ENCODE measurements at places on chromosomes 3 and 15.

DNA sequence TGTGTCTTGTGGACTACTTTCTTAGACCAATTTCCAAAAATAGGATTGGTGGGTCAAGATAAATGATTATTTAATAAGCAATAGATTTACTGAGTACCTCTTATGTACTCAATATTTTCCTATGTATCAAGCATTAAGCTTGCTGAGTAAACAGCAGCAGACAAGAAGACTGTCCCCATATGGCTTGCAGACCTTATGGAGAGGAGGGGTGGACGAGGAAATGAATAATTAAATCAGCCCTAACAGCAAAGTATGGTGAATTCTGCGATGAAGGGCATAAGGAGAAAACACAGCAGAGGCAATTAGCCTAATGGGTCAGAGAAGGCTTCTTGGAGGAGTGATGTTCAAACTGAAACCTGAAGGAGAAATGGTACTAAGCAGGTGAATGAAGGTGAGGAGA is 45.1 kb downstream of the ACP3 start:
- DNase-seq: no peak

DNA sequence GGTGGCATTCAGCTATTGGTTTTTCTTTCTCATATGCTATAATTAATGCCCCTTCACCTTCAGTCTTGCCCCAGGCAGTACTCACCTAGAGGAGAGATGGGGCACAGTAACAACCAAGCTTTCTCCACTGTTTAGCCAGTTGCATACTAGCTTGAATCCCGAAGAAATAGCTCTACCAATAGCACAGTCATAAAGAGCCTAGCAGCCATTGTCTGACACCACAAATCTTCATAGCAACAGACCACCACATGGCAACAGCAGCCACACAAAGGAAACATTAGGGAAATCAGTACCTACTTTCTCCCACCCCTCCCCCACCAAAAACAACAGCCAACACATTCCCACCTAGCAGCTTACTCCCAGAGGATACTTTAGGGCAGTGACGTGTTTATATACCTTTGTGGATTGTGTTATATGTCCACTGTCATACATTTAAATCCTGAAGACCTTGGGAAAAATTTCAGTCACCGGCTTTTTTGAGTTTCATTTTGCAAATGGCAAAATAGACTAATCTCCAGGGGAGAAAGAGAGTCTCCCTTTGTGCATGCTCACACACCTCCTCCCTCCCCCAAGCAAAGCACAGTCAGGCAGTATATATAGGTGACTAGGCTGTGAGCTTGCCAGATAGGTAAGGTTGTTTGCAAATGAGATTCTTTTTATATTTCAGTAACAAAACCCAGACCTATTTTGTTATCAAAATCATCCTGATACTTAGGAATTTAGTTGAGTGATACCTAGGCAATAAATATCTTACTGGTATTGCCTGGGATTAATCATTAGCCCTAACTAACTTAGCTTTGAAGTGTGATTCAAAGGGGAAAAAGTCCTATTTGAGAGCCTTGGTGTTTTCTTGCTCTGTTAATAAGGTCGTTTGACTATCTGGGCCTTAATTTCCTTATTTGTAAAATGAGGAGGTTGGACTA is 140.6 kb downstream of the RBPMS2 start:
- DNase-seq: no peak

DNA sequence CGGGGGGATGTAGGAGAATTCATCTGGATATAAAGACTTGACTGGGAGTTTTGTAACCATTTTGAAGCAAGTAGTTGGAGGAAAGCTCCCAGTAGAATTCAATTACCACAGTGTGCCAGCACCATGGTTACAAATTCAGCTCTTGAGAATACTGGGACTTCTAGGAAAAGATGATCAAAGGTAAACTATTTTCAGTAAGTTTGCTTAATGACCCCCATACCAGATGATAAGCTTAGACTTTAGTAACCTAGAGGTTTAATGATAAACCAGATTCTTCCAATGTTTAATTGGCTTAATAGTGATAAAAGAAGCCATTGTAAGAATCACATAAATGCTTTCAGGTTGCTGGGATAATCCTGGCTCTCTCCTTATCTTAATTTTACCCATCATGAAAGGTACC is 22.3 kb downstream of the AP4E1 start:
- no peak for DNase-seq

GRCh38 chr15:41401904-41402267 is 410 bp downstream of the NDUFAF1 start:
- DNase-seq: no peak

DNA sequence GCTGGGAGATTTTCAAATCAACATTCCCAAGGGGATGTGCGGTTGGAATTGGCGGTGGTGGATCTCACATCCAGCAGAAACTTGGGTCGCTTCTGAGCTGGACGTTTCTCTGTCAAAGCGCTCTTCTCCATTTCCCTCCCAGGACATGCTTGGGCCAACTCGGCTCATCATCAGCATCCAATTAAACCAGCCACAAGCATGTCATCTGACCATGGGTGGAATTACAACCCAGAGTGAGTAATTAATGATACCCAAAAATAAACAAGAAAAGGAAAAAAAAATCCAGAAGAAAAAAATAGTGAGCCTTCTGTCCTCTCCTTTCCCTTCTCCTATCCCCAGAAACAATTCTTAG is 111.2 kb downstream of the XXYLT1 start:
- peak; percentile 76 for DNase-seq

DNA sequence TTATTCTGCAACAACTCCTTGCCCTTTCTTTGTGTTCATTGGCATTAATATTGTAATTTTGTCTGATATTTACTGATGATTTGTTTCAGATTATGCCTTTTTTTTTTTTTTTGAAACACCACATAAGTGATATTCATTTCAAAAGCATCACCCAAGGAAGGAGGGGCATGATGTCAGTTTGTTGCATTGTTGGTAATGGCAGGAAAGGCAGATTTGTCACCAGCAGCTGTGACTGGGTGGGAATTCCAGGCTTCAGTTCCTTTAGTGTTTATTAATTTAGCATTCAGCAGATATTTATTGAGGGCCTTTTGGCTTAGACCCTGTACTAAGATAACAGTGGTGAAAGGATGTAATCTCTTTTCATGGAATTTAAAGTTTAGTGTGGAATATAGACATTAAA is 19.5 kb downstream of the SENP2 start:
- no peak for DNase-seq

DNA sequence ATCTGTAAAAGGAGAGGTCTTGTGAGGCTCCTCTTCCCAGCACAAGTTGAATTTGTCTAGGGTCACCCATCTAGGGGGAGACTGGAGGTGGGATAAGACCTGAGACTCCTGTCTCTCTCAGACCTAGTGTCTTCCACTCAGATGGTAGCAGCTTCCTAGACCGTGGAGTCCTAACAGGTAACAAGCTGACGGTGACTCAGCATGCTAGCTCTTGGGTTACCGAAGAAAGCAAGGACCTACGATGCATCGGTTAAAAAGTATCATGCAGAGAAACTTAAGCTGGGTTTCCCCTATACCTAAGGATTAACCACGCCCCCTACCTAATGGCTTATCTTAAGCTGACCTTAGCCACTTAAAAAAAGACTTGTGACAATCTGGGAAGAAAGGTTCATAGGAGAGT is 7.6 kb downstream of the LRRN1 start:
- no peak for DNase-seq

GRCh38 chr3:94596141-94596540 is 533.3 kb downstream of the NSUN3 start:
- no peak for DNase-seq

DNA sequence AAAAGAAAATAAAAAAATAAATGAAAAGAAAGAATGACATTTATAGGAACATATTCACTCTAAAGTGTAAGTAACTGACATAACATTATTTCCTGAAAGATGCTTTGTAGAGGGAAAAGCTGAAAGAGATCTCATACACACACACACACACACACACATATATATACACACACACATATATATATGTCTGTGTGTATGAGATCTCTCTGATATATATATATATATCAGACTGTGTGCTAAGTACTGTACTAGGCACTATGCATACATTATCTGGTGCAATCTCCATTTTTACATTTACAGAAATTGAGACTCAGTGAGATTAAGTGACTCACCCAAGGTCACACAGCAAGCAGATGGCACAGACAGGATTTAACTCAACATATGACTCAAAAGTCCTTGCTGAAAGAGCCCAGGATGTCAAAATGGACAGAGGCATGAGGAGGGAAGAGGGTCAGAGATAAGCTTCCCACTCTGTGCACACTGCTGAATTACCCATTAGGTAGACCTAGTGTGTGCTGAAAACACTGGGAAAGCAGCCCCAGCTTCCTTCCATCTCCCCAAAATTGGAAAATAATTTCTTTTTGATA is 15.0 kb downstream of the BHLHE40 start:
- peak; percentile 89 for DNase-seq

GRCh38 chr3:102248981-102249705 is 185.7 kb upstream of the ZPLD1 start:
- DNase-seq: peak; percentile 12

- DNase-seq: peak; percentile 55
These were observed 1.3 kb downstream of the GNAT1 start for GRCh38 chr3:50192689-50193141.

GRCh38 chr3:61687663-61688306 is 126.4 kb downstream of the PTPRG start:
- DNase-seq: no peak

GRCh38 chr3:116337229-116337628 is 108.1 kb downstream of the LSAMP start:
- no peak for DNase-seq

- DNase-seq: peak; percentile 59
These were observed 7.3 kb downstream of the TRA2B start for GRCh38 chr3:185930393-185931107.

GRCh38 chr15:51904421-51904820 is 67.2 kb downstream of the LEO1 start:
- DNase-seq: no peak

GRCh38 chr3:10758304-10759037 is 57.6 kb upstream of the SLC6A11 start:
- peak; percentile 79 for DNase-seq

- DNase-seq: no peak
These were observed 45.3 kb upstream of the VPS8 start for GRCh38 chr3:184766555-184767261.

DNA sequence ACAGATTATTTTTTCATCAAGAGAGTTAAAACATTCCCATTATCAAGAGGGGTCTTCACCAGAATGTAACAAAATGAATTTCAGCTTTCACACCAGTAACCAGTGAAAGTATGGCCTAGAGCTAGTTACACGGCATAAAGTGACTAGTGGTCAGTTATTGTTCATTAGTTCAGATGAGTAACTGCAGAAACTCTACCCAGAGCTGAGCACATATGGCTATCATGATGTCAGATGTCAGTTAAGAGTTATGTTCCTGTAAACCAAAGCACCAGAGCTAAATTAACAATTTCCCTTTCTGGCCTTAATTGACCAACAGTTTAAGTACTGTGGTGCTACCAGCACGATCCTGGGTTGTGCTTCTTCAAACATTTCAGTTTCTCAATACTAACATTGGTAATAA is 6.6 kb upstream of the MRPS25 start:
- no peak for DNase-seq

DNA sequence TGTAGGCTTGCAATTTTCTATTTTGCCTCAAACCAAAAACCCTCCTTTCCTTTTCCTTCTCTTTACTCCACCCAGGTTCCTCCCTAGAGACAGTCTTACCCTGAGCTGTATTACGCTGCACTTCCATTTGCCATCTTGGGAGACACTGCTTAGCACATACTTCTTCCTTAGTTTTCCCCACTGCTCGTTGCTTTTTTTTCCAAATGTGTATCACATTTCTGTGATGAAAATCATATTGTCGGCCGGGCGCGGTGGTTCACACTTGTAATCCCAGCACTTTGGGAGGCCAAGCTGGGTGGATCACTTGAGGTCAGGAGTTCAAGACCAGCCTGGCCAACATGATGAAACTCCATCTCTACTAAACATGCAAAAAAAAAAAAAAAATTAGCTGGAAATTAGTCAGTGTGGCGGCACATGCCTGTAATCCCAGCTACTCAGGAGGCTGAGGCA is 29.5 kb downstream of the POPDC2 start:
- no peak for DNase-seq
